Peyer's patch (tissue), 4 donors: ENCODE measurements at places on chromosomes 2 and 18. TPM values are rescaled to one million over a fixed set of nuclear protein-coding genes. Genes with fewer than 3 reads are reported as not detected.

Gene RBM44
- total RNA-seq: 1.9 TPM

Gene NFATC1
- 41.3 TPM for total RNA-seq

Gene DHRS9
- 5.7 TPM for total RNA-seq

Gene MEP1B
- total RNA-seq: 1,014 TPM

Gene CAPN14
- not detected for total RNA-seq

Gene DSG1
- not detected for total RNA-seq

Gene CSRNP3
- total RNA-seq: 5.8 TPM

Gene RIT2
- total RNA-seq: not detected

Gene ARHGEF33
- 0.18 TPM for total RNA-seq

Gene SNORC
- total RNA-seq: 5.0 TPM

Gene HOXD12
- total RNA-seq: not detected

Gene UGT1A10
- total RNA-seq: 70.7 TPM

Gene SPATA3
- not detected for total RNA-seq
